CD4-positive, alpha-beta T cell (primary cell): ENCODE measurements at places on chromosomes 7 and 10.

GRCh38 chr7:93148727-93149126 is 542 bp upstream of the SAMD9L start:
- no peak for DNase-seq

- no peak for DNase-seq
Observed at GRCh38 chr7:28067171-28067570, 113.4 kb downstream of the JAZF1 start.

- DNase-seq, result peak; percentile 4
Observed at GRCh38 chr7:55309040-55309991, 55.8 kb upstream of the LANCL2 start.

DNA sequence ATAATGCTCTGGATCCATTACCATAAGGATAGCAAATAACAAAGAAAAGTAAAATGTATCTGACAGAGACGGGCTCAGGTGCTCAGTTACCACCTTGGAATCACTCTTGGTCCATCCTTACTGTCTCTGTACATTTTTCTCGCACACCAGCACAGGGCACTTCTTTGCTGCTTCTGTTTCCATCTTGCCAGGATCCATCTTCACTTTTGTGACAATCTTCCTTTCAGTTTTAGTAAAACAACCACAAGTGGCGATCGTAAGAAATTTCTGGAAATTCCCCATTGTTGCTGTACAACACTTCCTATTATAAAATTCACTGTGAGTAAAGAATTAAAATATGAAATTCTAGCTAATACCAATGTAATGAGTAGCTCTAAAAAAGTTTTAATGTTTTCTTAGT is 695.5 kb downstream of the GRM8 start:
- DNase-seq, result no peak

GRCh38 chr10:124641282-124642087 is 102.7 kb downstream of the FAM53B start:
- DNase-seq, result peak; percentile 50

GRCh38 chr10:104036069-104036384 is 49.7 kb downstream of the COL17A1 start:
- DNase-seq, result no peak

DNA sequence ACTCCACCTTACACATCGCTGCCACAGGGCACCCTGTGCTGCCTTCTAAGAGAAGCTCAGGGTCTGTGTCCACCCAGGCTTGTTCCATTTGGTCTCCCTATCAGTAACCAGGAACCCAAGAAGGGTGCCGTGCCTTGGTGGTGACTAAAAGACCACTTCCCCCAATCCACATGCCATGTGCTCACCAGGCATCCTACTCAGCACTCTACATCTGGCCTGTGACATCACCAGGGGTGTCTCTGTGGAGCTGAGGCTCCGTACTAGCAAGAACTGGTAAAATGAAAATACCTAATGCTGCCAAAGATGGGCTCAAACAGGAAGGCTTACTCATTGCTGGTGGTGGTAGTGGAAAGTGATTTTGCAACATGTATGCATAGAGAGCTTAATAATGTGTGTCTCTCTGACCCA is 19.0 kb upstream of the C10orf71 start:
- DNase-seq, result no peak
